ENCODE measurements at places on chromosomes 11 and 22.

GRCh38 chr22:46041642-46042041 is 64.7 kb upstream of the WNT7B start:
- no peak for DNase-seq

DNA sequence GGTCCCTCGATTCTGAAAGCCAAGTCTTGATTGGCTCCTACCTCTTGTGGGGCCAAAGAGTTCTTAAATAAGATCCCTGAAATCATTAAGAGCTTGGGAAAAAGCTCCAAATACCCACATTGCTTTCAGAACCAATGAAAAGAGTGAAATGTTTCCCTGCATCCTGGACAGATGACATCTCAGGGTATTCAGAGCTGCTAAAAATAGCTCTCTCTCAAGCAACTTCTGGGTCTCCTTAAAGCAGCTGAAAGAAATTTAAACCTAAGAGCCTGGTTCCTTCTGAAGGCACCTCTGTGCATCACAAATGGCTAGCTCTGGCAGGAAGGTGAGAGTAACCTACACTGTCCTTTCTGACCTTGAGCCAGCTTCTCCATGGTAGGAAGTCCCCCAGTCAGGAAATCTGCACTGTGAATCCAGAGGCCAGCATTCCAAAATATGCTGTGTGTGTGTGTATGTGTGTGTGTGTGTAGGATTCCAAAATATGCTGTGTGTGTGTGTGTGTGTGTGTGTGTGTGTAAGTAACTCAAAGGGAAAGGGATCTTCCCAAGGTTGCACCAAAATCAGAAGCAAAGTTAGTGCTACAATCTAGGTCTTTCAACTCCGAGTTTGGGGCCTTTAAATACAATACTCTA is 50.1 kb downstream of the RELT start:
- no peak for DNase-seq

GRCh38 chr11:74755395-74755995 is 6.8 kb downstream of the RNF169 start:
- no peak for DNase-seq

- no peak for DNase-seq
These were observed 91.2 kb downstream of the PIWIL4 start for GRCh38 chr11:94658386-94658785.

DNA sequence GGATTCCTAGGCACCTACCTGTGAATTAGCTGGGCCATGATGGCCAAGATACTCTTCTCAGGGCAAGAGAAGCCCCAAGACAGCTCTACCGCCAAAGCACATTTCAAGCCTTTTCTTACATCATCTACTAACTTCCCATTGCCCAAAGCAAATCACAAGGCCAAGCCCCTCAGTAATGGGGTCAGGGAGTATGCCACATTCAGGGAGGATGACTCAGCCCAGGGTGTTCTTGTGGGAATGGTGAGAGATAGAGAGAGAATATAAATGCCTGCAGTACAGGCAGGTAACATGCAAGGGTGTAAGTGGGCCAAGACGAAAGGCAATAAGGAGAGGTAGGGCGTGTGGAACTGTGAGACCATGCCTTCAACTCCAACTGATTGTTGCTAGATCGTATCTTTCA is 162.5 kb upstream of the ISX start:
- DNase-seq, result no peak

DNA sequence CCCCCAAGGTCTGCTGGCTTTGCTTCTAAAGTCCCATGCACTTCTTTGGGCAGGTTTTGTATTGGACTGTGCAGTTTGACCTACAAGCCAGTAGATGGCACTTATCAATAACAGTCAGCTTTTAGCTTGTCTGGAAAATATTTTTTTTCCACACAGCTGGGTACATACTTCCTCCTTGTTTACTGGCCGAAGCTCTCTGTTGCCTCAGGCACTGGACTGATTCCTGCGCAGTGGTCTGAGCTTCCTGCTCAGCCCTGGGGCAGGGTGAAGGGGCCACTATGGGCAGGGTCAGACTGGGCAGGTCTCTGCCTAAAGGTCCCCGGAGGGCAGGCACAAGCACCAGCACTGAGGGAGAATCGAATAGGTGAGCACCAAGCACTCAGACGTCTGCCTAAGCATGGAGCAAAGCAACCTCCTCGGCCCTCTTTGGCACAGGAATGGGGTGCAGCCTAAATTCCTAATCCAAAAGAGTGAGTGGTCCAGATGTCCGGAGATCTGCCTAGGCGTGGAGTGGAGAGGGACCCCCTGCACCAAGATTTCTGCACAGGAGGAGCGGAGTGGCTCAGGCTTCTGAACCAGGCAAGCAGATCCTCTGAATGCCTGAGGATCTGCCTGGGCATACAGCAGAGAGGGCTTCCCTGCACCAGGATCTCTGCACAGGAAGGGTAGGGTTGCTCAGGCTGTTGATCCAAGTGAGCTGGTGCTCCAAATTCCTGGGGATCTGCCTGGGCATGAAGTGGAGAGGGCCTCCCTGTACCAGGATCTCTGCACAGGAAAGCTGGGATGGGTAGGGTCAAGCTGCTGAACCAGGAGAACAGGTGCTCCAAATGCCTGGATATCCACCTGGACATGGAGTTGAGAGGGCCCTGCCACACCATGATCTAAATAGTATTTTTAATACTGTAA is 105.9 kb upstream of the C11orf58 start:
- no peak for DNase-seq

DNA sequence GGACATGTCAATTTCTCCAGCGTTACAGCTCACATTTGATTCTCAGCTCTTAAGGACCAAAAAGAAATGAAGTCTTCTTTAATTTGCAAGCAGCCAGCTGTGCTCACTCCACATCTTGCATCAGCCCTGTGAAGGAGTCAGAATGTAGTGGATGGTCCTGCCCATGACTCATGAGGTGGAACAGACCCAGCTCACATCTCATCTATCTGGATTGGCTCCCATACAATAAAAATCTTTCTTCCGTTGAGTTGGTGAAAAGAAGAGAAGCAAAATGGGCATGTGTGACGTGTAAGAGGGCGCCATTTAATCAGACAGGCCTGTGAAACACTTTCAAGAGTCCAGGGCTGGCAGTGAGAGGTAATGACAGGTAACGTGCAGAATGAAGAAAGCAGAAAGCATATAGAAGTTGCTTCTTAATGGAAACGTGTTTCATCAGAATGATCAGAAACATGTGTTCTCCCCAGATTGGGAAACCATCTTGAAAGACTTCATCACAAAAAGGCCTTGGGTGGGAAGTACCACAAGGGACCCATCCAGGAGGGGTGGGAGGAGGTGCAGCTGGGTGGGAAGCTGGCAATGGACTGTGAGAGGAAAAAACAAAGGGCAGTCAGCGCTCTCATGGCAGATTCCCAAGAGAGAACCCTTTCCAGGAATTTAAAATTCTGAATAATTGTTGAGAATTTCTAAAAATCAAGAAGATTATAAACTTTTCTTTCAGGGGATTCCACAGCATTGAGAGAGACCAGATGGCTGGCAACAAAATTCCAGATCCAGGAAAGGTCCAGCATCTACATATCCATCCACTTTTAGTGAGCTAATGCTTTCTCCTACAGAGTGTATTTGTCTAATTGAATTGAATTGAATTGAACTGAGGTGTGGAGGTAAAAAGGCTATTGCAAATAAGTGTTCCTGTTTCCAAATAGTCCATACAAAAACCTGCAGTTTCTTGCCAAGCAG is 57.0 kb downstream of the ETS1 start:
- peak; percentile 95 for DNase-seq

- DNase-seq, result no peak
These were observed 15.0 kb upstream of the BIRC3 start for GRCh38 chr11:102302241-102302640.

DNA sequence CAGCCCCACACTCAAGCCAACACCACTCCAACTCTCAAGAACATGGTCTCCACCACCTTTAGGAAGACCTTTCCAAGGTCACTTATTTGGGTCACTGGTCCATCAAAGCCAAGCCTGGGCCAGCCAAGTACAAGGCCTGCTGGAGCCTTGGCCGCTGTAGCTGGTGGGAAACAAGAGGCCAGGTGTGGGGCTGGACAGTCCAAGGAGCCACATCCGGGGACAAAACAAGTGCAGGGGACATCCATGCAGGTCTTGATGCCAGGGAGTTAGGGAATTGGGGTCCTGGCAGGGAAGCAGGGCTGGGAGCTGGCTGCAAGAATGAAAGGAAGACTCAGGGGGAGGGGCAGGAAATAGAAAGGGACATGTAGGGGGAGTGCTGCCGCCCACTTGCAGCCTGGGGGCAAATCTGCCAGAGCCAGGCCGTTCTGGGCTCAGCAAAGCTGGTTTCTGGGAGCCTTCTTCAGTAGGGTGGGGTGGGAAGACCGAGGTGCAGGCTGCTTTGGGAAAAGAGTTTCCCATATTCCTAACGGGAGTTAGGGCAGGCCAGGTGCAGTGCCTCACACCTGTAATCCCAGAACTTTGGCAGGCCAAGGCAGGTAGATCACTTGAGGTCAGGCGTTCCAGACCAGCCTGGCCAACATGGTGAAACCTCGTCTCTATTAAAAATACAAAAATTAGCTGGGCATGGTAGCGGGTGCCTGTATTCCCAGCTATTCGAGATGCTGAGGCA is 69.5 kb upstream of the ATXN10 start:
- no peak for DNase-seq

- no peak for DNase-seq
These were observed 439.0 kb upstream of the CCDC90B start for GRCh38 chr11:83725269-83725560.

GRCh38 chr11:61618978-61619377 is 38.1 kb upstream of the SYT7 start:
- no peak for DNase-seq

GRCh38 chr11:126474220-126474619 is 118.7 kb downstream of the ST3GAL4 start:
- no peak for DNase-seq

- DNase-seq, result no peak
These were observed 1.1 kb downstream of the EWSR1 start for GRCh38 chr22:29269230-29269604.

- DNase-seq, result no peak
These were observed 148.7 kb upstream of the TIMP3 start for GRCh38 chr22:32652645-32653270.

GRCh38 chr22:33883961-33884808 is 36.1 kb downstream of the LARGE1 start:
- no peak for DNase-seq

DNA sequence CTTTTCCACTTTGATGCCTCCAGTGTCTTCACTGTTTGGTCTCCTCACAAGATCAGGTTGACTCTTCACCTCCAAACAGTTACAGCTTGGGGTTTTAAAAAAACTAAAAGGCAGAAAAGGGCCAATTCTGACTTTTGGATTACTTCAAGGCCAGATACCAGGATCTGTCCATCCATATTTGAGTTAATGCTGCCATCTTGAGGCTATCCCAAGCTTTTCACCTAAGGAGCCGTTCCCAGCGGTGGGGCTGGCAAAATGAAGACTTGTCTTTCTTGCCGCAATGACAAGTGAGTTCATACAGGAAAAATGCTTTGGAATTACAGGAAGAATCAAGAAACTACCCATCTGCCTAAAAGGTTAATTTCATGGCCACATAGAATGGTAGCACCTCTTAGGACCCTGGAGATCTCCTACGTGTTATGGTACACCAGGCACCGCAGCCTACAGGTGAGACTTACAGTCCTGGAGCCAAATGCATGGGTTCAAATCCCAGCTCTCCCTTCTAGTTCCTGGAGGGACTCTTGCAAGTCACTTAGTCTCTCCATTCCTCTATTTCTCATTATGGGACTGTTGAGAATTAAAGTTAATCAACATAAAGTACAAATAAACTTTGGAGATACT is 6.0 kb upstream of the OR5B21 start:
- DNase-seq, result peak; percentile 37

- no peak for DNase-seq
These were observed 182.5 kb downstream of the CADM1 start for GRCh38 chr11:115321605-115322289.

GRCh38 chr11:61172356-61172755 is 11.1 kb upstream of the VPS37C start:
- no peak for DNase-seq

GRCh38 chr11:46393231-46393616 is 1.6 kb upstream of the CHRM4 start:
- no peak for DNase-seq

DNA sequence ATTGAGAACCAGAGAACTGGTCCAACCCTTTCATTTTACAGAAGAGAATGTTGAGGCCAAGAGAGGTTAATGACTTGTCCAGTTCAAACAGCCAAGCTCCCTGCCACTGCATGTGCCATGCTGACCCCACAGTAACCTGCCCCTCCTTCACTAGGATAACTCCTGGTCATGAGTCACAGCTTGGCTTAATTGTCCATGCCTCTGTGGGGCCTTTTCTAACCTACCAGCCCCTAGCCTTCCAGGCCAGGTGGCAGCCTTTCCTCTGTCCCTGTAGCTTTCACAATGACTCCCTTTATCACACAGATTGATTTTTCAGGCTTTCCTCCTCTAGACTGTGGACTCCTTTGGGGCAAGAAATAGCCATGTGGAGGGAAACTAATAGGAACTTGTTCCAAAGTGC is 97.2 kb downstream of the PIWIL4 start:
- DNase-seq, result no peak
